ENCODE measurements at places on chromosomes 3 and 15. TPM values are rescaled to one million over a fixed set of nuclear protein-coding genes. Genes with fewer than 3 reads are reported as not detected.
A peak's percentile ranks its signal among the peaks of the same experiment; 100 is the strongest.

DNA sequence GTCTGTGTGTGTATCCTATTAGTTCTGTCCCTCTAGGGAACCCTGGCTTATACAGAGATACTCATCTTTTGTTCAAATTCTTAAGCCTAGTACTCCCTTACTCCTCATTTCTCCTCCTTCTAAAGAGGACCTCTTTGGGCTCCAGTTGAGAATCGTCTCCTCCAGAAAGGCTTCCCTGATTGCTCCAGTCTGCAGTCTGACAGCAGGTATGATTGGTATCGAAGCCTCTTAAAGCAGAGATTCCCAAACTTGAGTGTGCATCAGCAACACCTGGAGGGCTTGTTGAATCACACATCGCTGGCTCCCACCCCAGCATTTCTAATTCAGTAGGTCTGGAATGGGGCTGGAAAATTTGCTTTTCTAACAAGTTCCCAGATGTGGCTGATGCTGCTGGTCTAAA is 60.9 kb upstream of the NMNAT3 start:
- no peak for DNase-seq

- no peak for DNase-seq
These were observed 60.8 kb downstream of the ATP10A start for GRCh38 chr15:25802285-25802830.

DNA sequence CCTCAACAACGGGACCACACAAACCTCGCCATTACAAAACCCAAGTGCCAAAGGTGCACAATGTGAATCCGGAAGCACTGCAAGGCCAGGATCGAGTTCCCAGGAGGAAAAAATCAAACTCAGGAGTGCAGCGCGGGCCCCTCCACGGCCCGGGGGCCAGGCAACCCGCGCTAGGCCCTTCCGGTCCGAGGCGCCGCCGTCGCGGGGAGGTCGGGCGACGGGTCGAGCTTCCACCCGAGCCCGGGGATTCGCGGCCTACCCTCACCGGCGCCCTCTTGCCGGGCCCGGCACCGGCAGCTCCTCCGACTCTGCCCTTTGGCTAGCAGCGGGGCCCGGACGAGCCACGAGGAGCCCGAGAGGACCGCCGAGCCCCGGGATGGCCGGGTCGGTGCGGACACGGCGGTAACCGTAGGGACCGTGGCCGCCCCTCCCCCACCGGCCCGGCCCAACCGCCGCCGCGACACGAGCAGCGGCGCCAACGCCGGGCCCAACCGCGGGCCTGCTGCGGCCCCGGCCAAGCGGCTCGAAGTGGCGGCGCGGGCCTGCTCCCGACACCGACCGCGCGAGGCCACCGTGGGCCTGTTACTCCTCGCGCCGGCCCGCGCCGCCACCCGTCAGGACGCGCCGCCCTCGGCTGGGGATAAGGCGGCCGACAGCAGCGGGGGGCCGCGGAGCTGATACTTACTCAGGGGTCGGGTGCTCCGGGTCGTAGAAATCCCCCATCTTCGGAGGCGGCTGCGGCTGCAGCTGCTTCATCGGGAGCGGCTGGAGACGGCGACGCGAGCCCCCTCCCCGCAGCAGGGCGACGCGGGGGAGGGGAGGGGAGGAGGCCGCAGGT is 525 bp downstream of the SETD2 start:
- DNase-seq = no peak

GRCh38 chr15:89647191-89647851 is 7.9 kb downstream of the KIF7 start:
- DNase-seq = peak; percentile 9

- DNase-seq = no peak
These were observed 54.0 kb downstream of the ETV5 start for GRCh38 chr3:186054792-186055352.

Gene LRRC31
- total RNA-seq = 1.2 TPM

Gene PLOD2
- 284 TPM for total RNA-seq

- no peak for DNase-seq
These were observed 136.3 kb downstream of the LRRK1 start for GRCh38 chr15:101055411-101055810.

DNA sequence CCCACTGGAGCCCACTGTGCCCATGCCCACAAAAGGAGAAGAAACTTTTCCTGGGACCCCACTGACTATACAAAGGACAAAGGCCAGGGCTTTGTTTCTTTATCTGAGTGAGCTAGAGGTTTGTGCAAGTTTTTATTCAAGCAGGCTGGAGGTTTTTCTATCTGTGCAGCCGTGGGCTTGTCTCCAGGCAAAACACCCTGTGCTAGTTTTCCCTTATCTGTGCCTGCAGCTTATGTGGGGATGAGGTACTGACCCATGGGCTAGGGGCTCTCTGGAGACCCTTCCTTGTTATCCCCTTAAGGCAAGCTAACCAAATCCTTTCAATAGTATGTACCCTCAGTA is 545.5 kb downstream of the ZPLD1 start:
- no peak for DNase-seq

Gene DUOXA2
- total RNA-seq = not detected

Gene CHST2
- total RNA-seq = 2.9 TPM

DNA sequence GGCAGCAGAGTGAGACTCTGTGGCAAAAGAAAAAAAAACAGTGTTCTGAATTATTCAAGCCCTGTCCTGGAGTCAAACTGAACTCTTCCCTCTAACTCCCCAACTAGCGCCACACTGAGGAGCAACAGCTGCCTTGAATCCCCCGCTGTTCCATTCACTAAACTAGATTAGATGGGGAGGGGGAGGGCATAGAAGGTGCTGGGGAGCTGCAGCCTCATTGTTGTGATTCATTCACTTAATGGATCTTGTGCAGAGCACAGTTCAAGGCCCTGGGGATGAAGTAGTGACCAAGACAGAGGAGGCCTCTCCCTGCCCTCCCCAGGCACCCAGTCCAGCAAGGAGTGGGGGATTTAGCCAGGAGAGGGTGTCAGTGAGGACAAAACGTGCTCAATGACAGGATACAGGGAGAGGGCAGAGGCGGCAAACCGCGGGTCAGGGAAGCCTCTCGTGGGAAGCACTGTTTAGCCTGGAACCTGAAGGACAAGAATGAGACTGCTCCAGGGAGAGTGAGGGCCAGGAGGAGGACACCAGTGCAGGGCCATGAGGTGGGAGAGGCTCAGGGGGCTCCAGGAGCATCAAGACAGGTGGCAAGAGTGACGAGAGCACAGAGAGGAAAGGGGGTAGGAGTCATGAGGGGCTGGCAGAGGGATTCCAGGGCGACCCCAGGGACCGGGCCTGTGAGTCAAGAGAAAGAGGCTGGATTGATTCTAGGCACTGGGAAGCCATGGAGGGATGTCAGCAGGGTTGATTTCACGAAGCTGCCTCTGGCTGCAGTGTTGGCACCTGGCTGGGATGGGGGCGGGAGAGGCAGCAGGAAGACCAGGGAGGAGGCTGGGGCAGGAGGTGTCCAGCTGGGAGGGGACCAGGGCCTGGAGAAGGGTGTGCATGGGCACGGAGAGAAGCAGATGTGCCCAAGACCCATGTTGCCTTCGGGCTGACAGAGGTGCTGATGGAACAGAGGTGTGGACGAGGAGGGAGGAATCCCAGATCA is 31.4 kb downstream of the ALS2CL start:
- DNase-seq = no peak

DNA sequence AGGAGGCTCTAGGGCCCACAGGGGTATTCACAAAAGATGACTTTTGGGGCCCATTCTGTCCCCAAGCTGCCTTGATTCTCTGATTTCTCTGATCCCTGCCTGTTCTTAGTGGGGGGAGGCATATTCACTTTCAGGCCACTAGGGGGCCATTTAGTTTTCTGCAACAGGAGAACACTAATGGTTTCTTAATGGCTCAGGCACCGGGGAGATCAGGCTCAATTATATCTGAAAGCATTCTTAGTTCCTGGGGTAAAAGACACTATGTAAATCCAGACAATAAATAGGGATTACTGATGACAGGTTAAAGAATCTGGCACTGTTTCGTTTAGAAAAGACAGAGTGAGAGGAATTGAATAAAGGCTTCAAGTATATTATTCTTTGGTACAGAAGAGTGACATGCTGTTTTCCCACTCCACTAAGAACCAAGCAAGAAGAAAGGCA is 2.5 kb upstream of the INAFM2 start:
- DNase-seq = peak; percentile 71

Gene BDH1
- total RNA-seq = 6.6 TPM

DNA sequence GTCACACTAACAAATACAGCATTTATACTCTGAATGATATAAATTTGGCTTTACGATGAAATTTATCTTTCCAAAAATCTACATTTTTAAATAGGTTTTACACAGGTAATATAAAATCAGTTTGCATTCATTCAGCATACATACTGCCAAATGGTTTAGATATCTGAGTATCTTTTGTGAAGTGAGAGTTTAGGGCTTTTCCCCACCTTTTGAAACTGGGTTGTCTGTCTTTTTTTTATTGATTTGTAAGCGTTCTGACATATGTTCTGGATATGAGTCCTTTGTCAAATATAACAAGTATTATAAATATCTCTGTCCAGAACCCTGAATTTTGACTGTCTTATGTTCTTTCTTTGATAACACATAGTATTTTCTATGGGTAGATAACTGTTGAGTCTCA is 42.4 kb downstream of the GABPB1 start:
- DNase-seq = no peak

DNA sequence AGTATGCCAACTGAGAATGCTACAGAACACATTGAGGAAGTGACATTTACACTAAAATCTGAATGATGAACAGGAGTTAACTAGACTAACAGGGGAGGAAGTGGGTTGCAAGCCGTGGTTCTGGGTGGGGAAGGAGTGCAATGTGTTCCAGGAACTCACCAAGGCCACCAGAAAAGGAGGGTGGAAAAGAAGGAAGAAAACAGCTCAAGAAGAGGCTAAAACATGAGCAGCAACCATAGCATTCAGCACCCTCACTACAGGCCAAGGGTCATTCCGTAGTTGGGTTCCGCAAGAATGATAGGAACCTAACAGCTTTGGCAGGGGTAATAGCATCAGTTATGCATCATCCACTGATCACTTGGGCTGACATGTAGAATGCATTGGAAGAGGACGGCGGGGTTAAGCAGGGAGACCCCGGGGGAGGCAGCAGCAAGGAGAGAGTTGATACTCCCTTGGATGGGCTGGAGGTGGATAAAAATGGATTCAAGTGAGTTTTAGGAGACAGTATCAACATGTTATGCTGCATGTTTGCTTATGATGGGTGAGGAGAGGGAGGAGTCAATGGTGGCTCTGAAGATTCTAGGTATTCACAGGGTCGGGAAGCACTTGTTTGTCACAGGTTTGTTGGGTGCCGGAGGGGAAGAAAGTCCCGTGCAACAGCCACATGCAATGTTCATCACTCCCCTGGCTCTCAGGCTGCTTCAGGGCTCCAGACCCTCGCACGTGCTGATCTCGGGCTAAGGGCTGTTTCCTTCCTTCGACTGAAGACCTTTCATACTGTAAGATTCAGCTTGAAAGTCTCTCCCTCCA is 53.2 kb downstream of the LIPC start:
- DNase-seq = no peak

DNA sequence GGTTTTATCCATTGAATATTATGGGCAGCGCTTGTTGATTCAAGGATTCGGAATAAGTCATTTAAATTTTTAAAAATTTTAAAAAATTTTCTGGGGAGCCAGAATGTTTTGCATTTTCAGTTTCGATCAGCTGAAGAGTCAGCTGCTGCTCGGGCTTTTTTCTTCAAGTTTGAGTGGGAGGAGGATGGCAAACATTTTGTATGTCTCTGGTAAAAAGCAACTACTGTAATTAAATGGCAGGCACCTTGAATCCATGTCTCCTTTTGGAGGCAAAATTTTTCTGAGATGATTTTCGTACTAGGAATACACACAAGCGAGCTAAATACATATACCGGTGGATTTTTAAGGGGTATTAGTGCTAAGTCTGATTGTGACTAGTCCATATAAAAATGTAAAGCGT is 612 bp downstream of the C3orf38 start:
- DNase-seq = no peak

DNA sequence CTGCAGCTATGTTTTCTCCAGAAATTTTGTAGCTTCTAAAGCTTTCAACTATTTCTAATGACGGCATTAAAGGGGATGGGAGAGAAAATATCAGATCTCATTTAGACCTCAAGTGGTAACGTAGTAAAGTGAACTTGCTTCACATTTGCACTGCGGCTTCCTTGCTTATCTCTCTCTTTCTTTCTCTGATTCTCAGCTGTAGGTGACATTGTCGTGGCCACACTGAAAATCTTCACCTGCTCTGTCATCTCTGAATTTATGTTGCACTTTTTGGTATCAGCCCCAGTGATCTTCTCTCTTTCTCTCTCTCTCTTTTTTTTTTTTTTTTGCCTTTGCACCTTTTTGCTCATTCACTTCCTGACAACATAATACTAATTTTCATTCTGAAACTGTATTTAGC is 254.1 kb upstream of the SATB1 start:
- no peak for DNase-seq

- DNase-seq = no peak
These were observed 6.8 kb upstream of the KATNBL1 start for GRCh38 chr15:34216527-34217270.

Gene CLDN1
- total RNA-seq = 218 TPM

- no peak for DNase-seq
These were observed 48.8 kb upstream of the PIK3R4 start for GRCh38 chr3:130795396-130795795.

Gene ATP11B
- total RNA-seq = 69.8 TPM

- no peak for DNase-seq
These were observed 12.4 kb upstream of the TTBK2 start for GRCh38 chr15:42932833-42933515.

GRCh38 chr3:142244056-142244455 is 18.7 kb upstream of the GK5 start:
- DNase-seq = no peak

DNA sequence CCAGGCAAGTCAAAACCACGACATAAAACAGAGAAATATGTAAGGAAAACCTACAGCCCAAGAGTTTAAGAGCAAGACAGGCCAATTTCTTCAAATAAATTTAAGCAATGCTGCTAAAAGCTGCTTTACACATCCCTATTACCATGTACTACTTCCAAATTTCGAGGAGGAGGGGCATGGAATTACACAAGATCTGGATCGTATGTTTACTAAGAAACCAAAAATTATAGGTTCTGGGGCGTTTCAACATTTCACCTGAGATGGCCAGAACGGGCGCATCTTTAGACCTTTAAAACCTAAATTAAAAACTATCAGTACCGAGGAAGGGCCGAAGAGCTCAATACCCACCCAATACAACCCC is 664 bp upstream of the NR2C2 start:
- DNase-seq = no peak

DNA sequence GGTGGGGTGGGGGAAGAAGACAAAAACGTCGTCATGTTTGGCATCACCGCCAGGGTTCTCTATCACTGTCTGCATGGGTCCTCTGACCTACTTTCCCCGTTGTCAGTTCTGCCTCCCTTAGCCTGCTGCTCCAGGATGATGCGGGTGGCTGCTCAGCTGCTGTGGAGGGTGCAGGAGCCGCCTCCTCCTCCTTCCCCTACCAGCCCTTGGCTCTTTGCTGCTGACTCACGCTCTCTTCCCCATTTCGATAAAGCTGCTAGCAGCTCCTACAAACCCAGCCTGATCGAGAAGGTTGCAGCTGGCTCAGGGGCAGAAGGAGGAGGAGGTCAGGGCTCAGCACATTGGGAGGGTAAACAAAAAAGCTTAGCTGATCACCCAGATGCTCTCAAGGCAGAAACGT is 49.5 kb upstream of the SEC13 start:
- peak; percentile 64 for DNase-seq

Gene ITGB5
- 304 TPM for total RNA-seq

GRCh38 chr3:81853431-81853830 is 92.0 kb upstream of the GBE1 start:
- DNase-seq = no peak

- no peak for DNase-seq
These were observed 54.2 kb downstream of the UBE2E1 start for GRCh38 chr3:23859839-23860382.

Gene GABRG3
- not detected for total RNA-seq

Measured in renal cortical epithelial cell (primary cell).